Fibroblast of skin of right quadriceps (primary cell): ENCODE measurements at places on chromosomes 6 and 20.

DNA sequence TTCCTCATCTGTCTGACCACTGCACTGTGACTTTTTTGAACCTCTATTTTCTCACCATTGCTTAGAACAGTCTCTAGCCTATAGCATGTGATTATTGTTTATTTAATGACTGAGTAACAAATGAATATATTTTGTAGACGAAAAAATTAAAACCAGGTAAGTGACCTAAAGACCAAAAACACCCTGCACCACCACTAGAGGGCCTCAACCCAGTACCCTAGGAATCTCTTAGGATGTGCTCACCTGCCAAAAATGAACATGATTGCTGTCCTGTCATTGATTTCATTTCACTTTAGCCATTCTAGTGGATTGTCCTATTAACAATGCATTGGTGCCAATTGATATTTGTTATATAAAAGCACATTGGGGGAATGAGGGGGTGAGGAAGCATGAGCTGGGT is 199.1 kb downstream of the COL9A1 start:
- no peak for DNase-seq

GRCh38 chr6:161442420-161442819 is 168.6 kb upstream of the AGPAT4 start:
- DNase-seq: no peak

DNA sequence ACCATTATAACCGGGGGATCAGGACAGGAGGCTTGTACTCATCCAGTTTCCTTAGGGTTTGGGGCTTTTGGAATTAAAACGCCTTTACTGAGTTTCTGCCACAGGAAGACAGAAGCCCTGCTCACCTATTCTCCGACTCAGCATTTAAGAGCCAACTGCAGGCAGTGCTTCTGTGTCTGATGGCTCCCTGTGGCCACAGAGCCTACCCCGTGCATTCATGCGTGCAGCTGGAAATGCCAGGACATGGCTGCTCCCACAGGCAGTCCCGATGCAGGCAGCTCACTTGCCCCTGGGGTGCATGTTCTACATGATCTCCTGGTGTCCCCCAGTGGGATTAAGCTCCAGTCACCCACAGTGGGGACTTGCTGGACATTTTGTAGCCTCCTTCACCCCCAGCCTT is 22.2 kb downstream of the ZNF831 start:
- no peak for DNase-seq

- DNase-seq: no peak
Observed at GRCh38 chr6:170504479-170504878, 48.6 kb downstream of the PSMB1 start.

DNA sequence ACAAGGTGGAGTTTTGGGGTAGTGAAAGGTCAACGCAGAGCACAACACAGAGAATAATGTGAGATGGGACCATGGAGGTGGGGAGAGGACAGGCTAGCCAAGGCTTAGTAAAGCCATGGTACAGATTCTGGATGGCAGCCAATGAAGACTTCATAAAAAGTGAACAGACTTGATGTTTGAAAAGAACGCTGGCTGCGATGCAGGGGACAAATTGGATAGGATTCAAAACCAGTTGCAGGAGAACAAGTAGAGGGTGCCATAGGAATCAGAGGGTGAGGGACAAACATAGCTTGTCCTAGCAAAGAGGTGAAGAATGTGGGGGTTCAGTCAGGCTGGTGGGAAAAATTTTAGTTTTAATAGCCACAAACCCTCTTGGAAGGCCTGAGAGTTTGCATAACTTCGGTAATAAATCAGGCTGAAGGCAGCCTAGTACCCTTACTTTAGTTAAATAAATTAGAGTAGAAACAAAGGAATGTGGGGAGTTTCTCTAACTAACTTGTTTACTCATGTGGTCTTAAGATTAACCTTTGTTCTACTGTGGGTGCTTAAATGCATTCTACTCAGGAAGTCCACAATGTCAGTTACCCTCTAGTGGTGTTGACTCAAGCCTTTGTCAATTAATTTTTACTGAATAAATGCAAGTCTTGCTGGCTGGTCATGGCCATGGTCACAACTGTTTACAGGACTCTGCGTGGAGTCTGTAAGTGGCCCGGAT is 216.4 kb downstream of the C6orf118 start:
- peak; percentile 24 for DNase-seq

DNA sequence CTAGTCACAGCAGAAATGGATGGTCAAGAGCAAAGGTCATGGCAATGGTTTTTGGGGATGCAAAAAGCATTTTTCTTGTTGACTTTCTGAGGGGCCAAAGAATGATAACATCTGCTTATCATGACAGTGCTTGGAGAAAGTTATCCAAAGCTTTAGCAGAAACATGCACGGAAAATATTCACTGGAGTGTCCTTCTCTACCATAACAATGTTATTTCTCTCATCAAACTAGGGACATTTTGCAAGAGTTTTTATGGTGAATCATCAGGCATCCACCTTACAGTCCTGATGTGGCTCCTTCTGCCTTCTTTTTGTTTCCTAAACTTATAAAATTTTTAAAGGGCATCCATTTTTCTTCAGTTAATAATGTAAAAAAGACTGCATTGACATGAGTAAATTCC is 302.3 kb downstream of the HIVEP2 start:
- DNase-seq: no peak

DNA sequence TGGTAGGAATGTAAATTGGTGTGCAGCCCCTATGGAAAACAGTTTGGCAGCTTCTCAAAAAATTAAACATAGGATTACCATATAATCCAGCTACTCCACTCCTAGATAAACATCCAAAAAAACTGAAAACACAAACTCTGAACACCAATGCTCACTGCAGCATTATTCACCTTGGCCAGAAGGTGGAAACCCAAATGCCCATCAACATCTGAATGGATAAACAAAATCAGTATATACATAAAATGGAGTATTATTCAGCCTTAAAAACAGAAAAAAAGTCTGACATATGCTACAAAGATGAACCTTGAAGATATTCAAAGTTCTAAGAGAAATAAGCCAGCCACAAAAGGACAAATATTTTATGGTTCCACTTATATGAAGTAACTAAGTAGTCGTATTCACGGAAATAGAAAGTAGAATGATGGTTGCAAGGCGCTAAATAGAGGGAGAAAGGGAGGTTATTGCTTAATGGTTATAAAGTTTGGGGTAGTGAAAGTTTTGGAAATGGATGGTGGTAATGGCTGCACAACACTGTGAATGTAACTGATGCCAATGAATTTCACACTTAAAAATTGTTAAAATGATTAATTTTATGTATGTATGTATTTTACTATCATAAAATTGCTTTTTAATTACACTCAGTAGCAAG is 4.0 kb downstream of the PHF10 start:
- DNase-seq: no peak

- DNase-seq: no peak
Observed at GRCh38 chr6:5287966-5288297, 26.6 kb downstream of the FARS2 start.

GRCh38 chr6:95280686-95281273 is 296.6 kb upstream of the MANEA start:
- peak; percentile 51 for DNase-seq

GRCh38 chr20:5786930-5787795 is 37.0 kb downstream of the SHLD1 start:
- peak; percentile 45 for DNase-seq
